Vagina (tissue), 2 donors: ENCODE measurements at places on chromosomes 11 and 22.

DNA sequence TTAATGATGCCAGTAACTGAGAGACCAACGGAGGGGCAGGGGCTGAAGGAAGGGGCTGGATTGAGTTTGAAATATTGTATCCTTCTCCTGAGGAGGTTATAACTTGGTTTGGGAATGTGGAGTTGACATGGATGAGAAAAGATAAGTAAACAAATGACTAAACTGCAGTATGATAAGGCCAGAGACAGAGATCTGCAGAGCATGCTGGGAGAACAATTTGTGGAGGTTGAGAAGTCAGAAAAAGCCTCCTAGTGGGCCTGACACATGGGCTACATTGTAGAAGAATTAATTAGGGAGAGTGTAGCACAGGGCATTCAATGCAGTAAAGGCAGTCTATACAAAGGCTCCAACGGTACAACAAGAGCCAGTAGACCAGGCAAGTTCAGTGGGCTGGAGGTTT is 55.9 kb downstream of the SPON1 start:
- DNase-seq = no peak

GRCh38 chr22:37636186-37636948 is 3.1 kb upstream of the SH3BP1 start:
- no peak for DNase-seq

DNA sequence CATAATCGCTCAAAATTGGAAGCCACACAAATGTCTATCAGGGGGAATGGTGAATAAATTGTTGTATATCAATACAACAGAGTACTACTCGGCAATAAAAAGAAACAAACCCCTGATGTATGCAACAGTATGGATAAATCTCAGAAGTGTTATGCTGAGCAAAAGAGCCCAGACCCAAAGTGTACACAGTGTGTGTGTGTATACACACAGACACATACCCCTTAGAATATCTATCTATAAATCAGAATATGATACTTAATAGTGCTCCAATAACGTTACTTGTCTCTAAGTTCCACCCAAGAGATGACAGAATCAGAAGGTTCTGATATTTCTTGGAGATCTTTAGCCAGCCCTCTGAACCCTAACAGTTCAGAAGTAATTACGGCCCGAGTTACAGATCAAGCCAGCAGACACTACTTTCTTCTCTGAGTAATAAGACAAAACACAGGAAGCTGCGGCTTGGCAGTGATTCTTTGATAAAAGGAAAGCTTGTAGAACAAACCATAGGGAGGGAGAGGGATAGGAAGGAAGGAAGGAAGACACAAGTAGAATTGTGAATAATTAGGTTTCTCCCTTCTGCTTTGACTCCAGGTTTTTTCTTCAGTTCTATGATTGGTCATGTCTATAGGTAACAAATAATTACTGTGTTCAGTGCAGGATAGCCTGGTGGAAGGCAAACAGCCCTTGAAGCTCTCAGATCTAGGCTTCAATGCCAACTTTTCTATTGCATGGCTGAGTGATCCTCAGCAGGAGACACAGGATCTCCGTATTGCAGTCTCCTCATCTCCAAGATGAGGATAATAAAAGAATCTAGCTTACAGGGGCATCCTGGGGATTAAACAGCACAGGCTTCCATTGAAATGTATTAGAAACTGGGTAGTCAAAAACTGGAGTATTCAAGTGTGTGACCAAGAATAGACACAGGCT is 75.6 kb upstream of the TEAD1 start:
- DNase-seq = no peak

- peak; percentile 75 for DNase-seq
These were observed 574.7 kb downstream of the TBC1D22A start for GRCh38 chr22:47337161-47337621.
